ENCODE measurements at places on chromosomes 12 and 14.

- DNase-seq = no peak
Observed at GRCh38 chr12:41014643-41015020, 173.5 kb upstream of the PDZRN4 start.

GRCh38 chr14:69331206-69331605, 66.9 kb downstream of the ERH start:
- DNase-seq = no peak

- DNase-seq = no peak
Observed at GRCh38 chr14:21520767-21521166, 5.4 kb downstream of the SALL2 start.

DNA sequence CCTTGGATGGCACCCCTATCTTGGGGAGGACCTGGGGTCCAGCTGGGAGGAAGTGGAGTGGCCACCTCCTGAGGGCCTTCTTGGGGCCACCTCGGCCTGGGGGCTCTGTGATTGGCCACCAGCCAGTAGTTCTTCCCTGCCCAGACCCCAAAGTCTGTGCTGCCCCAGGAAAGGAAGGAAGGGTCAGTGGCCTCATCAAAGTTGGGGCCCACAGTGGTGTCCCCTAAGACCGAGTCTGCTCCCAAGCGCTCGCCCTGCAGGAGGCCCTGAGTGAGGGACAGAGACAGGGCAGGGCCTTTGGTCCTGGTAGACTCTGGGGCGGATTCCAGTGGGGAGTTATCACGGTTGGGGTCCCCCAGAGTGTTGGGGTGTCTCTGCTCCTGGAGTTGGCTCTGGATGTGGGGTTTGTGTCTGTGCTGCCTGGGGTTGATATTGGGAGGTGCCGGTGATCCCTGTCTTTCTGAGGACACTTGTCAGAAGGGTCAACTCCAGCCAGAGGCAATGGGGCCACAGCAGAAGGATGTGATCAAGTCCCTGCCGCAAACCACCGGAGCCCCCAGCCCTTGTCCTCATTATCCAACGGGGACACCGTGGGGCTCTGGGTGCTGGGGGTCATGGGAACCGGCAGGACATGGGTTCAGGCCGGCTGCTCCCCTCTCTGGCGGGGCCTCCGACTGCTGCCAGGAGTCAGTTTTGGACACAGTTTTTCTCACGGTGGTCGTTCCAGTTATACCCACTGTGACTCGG, 364.3 kb downstream of the TMEM121 start:
- DNase-seq = no peak

DNA sequence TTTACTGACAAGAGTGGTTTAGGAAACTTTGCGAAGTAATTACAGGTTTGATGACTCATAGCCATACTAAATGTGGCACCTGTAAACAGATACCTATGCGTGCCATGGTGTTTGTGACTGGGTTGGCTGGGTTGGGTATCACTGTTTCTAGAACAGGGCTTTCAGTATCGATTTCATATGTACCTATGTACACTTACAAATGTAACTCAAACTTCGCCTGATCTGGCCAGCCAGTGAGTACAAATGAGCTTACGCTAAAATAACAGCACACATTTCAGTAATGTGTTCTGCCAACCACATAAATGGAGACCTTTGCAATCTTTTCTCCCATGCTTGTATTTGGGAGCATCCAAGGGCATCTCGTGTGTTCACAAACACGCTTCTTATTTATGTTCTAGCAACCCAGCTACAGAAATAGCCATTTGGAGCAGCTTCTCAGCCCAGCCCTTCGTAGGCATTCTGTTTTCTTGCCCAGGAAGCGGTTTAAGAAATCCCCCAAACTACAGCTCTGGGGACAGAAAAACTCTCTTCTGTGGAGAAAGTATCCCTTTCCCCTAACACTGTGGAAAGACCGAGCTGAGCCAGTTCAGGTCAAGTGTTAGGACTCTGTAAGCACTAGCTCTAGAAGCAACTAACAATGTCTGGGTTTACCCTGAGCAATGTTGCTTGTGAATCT, 42.3 kb upstream of the MDM1 start:
- no peak for DNase-seq

- DNase-seq = no peak
Observed at GRCh38 chr12:120090206-120090605, 26.3 kb downstream of the RAB35 start.

DNA sequence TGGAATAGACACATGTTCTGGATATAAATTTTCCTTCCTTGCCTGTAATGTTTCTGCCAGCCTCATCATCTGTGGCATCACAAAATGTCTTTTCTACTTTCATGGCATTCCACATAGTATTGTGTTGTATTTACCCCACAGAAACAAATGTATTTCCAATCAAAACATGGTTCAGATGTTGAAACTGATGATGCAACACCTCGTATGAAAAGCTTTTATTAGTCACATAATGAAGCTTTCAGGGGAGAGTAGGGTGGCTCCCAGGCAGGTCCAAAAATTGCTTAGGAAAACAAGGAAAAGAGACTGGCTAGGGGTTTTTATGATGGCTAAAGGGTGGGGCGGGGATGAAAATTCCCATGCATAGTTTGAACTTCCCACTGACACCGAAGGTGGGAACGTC, 29.1 kb upstream of the ZNF641 start:
- no peak for DNase-seq

- DNase-seq = no peak
Observed at GRCh38 chr12:57657744-57658143, 24.7 kb upstream of the B4GALNT1 start.

DNA sequence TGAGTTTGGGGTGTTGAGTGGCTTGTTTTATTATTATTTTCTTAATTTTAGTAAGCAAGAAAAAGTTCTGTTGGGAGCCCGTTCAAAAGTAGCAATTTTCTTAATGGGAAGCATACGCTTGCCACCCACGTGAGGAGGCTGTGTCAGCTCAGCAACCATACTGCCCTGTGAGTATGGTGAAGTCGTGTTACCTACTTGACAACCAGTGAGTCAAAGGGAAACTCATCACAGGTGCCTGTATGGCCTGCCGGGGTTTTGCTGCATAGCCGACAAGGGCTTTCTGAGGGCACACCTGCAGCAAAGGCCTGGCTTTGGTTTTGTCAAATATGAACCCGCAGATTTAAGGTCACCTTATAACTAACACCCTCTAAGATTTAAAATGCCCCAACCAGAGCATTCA, 31.1 kb downstream of the PITPNM2 start:
- DNase-seq = no peak

DNA sequence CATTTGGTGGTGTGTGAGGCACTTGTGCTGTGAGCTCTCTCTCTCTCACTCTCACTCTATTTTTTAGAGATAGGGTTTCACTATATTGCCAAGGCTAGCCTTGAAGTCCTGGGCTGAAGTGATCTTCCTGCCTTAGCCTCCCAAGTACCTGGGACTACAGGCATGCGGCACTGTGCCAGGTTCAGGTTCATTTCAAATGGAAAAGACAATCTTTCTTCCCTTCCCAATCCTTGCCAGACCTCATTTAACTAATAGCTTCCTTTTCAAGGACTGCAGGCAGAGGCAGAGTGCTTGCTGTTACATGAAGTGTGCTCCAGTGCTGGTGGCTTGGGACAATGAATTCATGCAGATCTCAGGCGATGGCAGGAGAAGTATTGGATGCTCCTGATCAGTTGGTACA, 73.2 kb upstream of the BICD1 start:
- DNase-seq = no peak

DNA sequence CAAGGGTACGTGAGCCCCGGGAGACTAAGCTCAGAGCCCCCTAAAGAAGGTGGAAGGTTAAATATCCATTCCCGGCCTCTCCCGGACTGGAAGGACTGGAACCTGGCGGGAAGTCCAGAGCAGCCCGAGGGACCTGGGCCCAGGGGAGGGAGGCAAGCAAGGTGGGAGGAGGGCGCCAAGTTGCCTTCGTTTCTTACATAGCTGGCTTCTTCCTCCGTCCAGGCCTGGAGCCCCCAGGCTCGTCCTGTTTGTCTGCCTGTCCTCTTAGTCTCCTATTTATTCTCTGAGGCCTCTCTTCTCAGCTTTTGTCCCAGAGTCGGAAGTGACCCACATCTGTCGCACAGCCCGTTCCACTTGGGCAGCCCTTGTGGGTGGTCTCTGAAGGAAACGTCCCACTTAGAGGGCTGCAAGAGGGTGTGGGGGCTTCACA, 745 bp downstream of the PCK2 start:
- DNase-seq = peak; percentile 30

DNA sequence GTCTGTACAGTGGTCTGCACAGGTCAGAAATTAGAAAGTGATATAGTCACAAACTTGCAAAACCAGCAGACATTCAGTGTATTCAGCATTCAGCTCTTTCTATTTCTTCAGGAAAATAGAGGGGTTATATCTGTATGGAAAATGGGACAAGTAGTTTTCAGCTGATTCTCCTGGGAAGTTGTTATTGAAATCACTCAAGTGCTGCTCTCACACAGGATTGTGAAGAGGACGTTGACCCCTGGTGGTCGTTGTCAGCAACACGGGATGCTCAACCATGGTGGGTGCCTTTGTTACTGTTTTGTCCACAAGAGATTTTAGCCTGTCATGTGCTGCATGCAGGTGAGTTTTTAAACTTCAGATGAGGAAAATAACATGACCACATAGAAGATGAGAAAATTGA, 981.8 kb downstream of the TMEM121 start:
- DNase-seq = peak; percentile 1

DNA sequence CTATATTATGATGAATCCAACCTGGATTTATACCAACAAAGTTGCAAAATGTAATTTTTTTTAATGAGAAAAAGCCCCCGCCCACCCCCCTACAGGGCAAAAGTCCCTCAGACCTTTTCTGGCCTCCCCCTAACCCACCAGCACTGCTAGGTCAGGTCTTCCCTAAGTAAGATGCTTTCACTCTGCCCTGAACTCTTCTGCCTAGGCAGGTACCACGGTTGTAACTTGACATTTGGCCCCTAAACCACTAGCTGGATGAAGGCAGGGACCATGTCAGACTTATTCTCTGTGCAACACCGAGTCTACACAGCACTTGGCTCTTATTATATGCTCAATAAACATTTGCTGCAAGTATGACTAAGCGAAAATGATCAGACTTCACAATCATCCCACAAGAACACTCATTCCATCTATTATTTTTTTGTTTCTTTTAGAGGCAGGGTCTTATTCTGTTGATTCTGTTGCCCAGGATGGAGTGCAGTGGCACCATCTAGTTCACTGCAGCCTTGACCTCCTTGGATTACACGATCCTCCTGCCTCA, 63.2 kb downstream of the SPRING1 start:
- no peak for DNase-seq

DNA sequence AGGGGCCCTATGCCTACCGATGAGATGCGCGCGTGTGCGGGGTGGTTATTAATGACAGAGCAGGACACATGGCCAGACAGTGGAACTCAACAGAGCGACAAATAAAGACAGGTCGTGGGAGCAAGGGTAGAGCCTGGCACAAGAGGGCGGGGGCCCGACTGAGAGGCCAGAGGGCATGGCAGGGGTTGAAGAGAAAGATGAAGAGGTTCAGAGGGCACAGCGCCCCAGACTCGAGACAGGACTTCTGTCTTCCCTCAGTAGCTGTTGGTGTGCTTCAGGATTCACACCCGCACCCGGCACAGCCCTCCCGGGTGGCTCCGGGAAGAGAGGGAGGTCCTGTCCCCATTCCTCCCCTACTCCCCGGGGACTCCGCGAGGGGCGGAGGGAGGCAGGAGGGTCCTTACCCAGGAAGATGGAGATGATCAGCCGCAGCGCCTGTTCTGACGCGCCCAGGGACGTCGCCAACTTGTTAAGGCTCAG, 366 bp downstream of the LPCAT3 start:
- DNase-seq = no peak

GRCh38 chr14:79482825-79483224, 728.5 kb downstream of the DIO2 start:
- DNase-seq = no peak

DNA sequence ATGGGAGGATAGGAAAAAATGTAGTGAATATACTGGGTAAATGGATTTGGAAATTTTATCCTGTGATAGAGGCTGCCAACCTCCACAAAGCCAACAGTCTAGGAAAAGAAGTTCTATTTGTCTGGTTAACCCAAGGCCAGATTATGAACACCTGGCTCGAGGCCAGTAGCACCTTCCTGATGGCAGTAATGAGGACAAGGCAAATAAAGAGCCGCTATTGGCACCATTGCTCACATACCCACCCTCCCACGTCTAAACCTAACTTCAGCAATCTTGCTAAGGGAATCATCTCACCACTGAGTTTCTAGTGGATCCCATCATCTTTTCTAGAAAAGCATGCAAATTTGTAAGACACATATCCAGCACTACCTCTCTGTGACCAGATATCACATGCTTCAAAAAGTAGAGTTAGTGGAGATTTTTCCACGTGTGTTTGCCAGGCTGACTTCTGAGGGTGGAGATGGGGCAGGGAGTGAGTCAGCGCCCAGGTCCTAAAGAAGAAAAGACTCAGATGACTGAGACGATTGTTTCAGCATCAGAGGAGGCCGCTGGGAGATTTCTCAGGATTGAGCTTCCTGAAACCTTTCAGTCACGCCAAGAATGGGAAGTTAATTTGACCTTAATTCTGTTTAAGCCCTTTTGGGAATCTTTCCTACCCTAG, 362.9 kb downstream of the EMP1 start:
- DNase-seq = no peak

GRCh38 chr12:111033281-111034082, 113.1 kb upstream of the MYL2 start:
- peak; percentile 77 for DNase-seq

GRCh38 chr14:66610154-66610563, 102.2 kb downstream of the GPHN start:
- peak; percentile 79 for DNase-seq

- DNase-seq = no peak
Observed at GRCh38 chr12:8996682-8997405, 7.5 kb downstream of the KLRG1 start.

- no peak for DNase-seq
Observed at GRCh38 chr12:24944601-24944975, 4.3 kb downstream of the BCAT1 start.

GRCh38 chr14:84087986-84088531, 1441.9 kb upstream of the FLRT2 start:
- DNase-seq = no peak

- peak; percentile 40 for DNase-seq
Observed at GRCh38 chr12:126747530-126748149, 1519.3 kb upstream of the TMEM132C start.

DNA sequence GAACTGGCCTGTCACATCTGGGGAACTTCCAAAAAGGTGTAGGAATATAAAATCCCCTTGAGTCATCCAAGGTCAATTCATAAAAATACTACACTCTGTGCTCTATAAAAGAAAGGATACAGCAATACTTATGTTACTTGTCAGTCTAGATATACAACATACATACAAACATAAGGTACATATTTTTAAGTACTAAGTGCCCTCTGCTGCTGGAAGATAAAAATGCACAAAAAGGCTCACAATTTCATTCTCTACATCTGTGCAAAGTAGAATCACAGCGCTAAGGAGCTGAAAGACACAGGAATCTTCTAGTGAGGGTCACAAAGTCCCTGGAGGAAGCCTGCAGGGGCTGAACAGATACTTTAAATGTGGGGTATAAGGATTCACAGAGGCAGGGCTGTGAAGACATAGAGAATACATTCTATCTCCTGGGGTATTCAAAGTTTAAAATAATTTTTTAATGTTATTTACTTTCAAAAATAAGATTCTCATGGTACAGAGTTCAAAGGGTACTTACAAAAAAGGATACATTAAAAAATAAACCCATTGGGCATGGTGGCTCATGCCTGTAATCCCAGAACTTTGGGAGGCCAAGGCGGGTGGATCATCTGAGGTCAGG, 10.2 kb upstream of the GOLGA5 start:
- DNase-seq = peak; percentile 56

- no peak for DNase-seq
Observed at GRCh38 chr14:22802860-22803686, 12.2 kb downstream of the SLC7A7 start.
